Activated CD4-positive, alpha-beta T cell treated with anti-CD3 and anti-CD28 coated beads, Interleukin-2, amount 10 ng/mL, durations not matched to agents 7 days and 5 days (primary cell): ENCODE measurements at places on chromosomes 1 and 21. TPM values are rescaled to one million over a fixed set of nuclear protein-coding genes. Genes with fewer than 3 reads are reported as not detected.

- peak overlapping the region; percentile 95 for H3K4me3 ChIP-seq
- peak; percentile 84 for DNase-seq
- H3K36me3 ChIP-seq, result peaks cover 15% of the 10 kb centered on the region
- peaks cover 69% of the 10 kb centered on the region for H3K4me1 ChIP-seq
Measured at GRCh38 chr1:228463559-228464455, 23.4 kb upstream of the RNF187 start.

GRCh38 chr1:204623894-204624361 lies 61.6 kb downstream of the LRRN2 start:
- H3K27me3 ChIP-seq, result no peaks in the 10 kb centered on the region
- H3K36me3 ChIP-seq, result no peaks in the 10 kb centered on the region
- DNase-seq, result peak; percentile 29
- no peaks in the 10 kb centered on the region for H3K4me1 ChIP-seq

DNA sequence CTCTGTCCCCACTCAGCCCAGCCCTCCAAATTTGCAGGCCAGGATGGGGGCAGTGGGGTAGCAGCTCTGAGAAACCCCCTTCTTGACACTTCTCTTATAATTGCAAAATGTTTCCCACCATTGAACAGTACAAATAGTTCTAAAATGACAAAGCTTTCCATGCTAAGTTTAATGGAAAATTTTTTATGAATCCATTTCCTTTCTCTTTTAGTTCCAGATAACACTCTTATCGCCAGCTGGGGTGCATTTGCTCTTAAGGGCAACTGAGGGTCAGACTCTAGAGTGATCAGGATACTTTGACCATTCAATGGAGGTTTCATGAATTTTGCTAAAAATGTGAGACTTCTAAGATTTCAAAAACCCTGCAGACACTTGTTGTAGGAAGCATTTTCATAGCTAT lies 29.9 kb downstream of the PIK3C2B start:
- peaks cover 29% of the 10 kb centered on the region for H3K36me3 ChIP-seq
- peaks cover 58% of the 10 kb centered on the region for H3K4me1 ChIP-seq
- no peak overlapping the region for H3K4me3 ChIP-seq

GRCh38 chr1:164961715-164962114 lies 394.8 kb downstream of the LMX1A start:
- H3K27ac ChIP-seq, result no peak overlapping the region
- no peaks in the 10 kb centered on the region for H3K36me3 ChIP-seq
- H3K4me3 ChIP-seq, result no peak overlapping the region
- H3K27me3 ChIP-seq, result no peaks in the 10 kb centered on the region

DNA sequence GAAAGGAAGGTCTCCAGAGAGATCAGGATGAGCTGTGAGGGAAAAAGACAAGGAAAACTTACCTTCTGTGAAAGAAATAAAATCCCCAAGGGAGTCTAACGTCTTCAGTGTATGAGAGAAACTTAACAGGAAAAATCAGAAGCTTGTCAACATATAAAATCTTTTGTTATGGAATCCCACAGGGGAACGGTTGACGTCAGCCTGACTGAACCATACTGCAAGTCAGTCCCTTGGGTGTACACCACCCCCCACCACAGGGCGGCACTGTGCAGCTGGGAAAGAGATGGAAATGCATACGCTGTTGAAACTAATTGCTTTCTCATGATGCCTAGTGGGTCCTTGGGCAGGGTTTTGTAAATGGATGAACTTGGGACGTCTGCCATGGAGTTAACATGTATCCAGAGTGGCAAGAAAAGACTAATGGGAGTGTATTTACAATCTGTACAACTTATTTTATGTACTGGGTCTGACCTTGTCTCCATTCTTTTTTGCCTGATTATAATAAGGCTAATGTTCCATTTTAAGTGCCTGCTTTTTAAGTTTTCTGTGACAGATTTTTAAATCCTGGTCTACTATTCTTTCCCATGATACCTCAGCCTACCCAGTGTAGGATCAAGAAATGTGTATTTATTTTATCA lies 22.7 kb downstream of the UTP25 start:
- DNase-seq, result peak; percentile 26
- H3K36me3 ChIP-seq, result peaks cover 45% of the 10 kb centered on the region
- H3K27me3 ChIP-seq, result no peaks in the 10 kb centered on the region
- peaks cover 6% of the 10 kb centered on the region for H3K4me1 ChIP-seq

The CLDN19 gene
- not detected for total RNA-seq

The RGS13 gene
- not detected for total RNA-seq

The LCE3E gene
- not detected for total RNA-seq

The VSIG8 gene
- not detected for total RNA-seq
